Thymus (tissue), 14 donors: ENCODE measurements at places on chromosomes 1 and 21. TPM values are rescaled to one million over a fixed set of nuclear protein-coding genes. Genes with fewer than 3 reads are reported as not detected.

Gene NHLH1
- total RNA-seq: 0.05 TPM

Gene SELL
- 136 TPM for total RNA-seq

Gene S100A14
- 137 TPM for total RNA-seq

Gene SPRR2B
- not detected for total RNA-seq

Gene ASCL5
- not detected for total RNA-seq

GRCh38 chr1:29932626-29933025 lies 696.3 kb downstream of the PTPRU start:
- no peaks in the 10 kb centered on the region for H3K36me3 ChIP-seq
- DNase-seq: no peak
- H3K27ac ChIP-seq: no peak overlapping the region
- H3K4me3 ChIP-seq: no peak overlapping the region

DNA sequence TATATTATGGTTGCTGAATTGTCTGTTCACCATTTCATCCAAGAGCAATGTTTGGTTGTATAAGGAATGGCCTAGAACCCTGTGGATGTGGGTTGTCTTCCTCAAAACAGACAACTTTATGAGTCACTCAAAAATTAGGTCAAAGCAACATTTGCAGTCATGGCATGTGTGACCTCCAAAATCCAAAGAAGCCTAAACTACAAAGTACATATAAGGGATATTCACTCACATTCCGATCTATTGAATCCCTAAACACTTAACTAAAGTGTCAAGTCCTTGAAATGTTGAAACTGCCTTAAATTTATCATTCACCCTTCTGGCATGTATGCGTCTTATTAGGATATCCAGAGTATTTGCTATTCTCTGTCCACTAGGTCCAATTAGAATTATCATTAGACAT lies 491.5 kb downstream of the NUF2 start:
- H3K4me1 ChIP-seq: no peaks in the 10 kb centered on the region
- no peak overlapping the region for H3K4me3 ChIP-seq
- no peak for DNase-seq
- no peaks in the 10 kb centered on the region for H3K27me3 ChIP-seq
- H3K36me3 ChIP-seq: no peaks in the 10 kb centered on the region

- H3K4me3 ChIP-seq: no peak overlapping the region
- no peaks in the 10 kb centered on the region for H3K36me3 ChIP-seq
- H3K4me1 ChIP-seq: no peaks in the 10 kb centered on the region
- DNase-seq: no peak
These were observed 121.9 kb downstream of the RGS21 start for GRCh38 chr1:192438737-192439136.

DNA sequence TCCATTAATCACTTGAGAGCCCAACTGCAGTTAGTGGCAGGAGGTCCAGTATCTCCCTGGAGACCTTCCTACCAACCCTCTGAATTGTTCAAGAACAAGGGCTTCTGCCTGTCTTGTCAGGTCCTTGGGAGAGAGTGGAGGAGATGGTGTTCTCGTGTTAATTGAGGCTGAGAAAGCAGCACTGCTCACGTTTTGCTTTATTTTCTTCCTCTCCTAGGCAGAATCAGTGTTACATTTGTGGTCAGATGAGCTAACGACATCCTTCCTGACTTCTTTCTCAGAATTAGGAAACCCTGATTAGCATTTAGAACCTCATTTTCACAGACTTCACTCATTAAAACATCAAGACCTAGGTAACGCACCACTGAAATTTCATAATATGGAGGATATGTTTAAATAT lies 26.4 kb upstream of the LRIG2 start:
- no peak overlapping the region for H3K27ac ChIP-seq
- peaks cover 24% of the 10 kb centered on the region for H3K4me1 ChIP-seq
- H3K27me3 ChIP-seq: no peaks in the 10 kb centered on the region
- H3K36me3 ChIP-seq: no peaks in the 10 kb centered on the region
- no peak overlapping the region for H3K4me3 ChIP-seq

DNA sequence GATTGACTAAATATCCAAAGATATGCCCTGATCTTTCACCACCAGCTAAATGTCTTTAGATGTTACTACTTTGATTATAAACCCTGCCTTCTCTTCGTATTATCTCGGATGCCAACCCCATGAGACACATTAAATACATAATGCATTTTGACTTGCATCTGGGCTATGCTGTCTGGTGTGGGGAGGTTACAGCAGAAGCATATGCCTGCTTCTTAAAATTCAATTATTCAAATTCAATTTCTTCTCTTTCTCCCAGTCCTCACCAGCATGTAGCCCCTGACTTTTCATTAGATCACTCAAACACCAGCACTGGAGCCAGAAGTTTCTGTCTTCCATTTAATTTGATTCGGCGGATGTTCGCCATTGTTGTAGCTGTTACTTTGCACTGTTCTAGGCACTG lies 360.7 kb upstream of the CAMK1G start:
- no peak for DNase-seq
- H3K27ac ChIP-seq: no peak overlapping the region
- H3K4me1 ChIP-seq: peaks cover 10% of the 10 kb centered on the region
- no peak overlapping the region for H3K4me3 ChIP-seq
- no peaks in the 10 kb centered on the region for H3K27me3 ChIP-seq
